NCI-H1048 (cell line): ENCODE measurements at places on chromosomes 5 and 9.

DNA sequence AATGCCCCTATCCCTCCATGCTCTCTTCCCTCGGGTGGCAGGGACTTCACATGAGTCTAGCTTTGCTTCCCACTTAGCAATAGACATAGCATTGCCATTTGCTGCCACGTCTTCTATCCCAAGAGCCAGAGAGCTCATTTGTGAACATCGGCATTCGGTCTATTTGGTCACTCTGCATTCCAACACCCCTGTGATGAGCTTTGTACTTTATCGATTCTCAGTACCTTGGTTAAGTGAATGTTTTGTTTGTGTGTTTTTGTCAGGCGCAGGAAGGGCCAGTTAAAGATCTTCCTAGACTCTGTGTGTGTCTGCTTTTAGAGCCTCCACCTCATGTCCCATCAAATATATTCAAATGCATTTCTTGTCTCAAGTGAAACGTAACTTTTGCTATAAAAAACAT lies 141.7 kb downstream of the TARS1 start:
- no peak for DNase-seq

- DNase-seq, result peak; percentile 68
Measured at GRCh38 chr5:112228667-112229066, 190.4 kb downstream of the EPB41L4A start.

GRCh38 chr5:174528821-174529544 lies 195.4 kb upstream of the MSX2 start:
- no peak for DNase-seq

GRCh38 chr9:18761742-18762300 lies 271.2 kb downstream of the SAXO1 start:
- DNase-seq, result no peak

GRCh38 chr5:117955831-117956230 lies 1032.5 kb downstream of the DTWD2 start:
- DNase-seq, result no peak
